T-helper 2 cell treated with Interferon-gamma antibody and Interleukin-4, amounts not matched to agents 5 μg/mL and 100 μg/mL, for 36 hours (primary cell): ENCODE measurements at places on chromosomes 6 and 20.

DNA sequence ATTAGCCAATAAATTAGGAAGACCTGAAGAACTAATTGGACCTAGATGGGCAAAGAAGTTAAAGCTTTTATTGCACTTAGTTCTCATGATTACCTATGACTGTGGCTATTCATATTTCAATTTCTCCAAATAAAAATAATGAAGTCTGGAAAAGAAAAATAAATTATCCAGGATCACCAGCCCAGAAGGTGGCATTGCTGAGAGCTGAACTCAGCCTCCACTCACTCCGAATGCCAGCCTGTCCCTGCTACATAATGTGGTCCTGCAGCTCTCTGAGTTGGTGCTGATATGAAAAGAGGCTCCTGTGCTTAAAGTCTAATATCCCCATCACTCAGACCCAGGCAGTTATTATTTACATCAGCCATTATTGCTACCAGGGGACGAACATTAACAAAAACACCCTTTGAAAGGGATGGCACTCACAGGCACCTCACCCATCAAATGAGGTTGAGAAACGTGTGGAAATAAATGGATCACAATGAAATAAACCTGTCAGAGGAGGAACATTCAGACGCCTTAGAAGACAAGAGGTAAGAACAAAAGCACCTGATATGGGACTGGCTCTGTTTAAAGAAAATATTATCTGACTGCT is 649.7 kb upstream of the CHD6 start:
- DNase-seq, result no peak

DNA sequence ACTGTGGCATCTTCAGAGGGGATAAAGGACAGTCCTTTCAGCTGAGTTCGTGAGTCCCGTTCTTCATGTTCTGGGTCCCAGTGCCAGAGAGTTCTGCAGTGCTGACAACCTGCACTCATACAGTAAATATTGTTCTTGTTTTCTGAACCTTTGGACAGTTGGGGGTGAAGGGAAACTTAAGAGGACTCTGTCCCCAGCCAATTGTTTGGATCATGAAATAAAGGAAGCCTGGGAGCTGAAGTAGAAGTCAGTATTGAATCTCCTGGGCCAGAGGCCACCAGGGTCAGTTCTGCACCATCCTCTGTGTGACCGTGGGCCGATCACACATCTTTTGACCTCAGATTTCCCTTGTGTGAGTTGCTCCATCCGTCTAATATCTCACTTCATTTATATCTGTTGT is 3.2 kb downstream of the SLC2A12 start:
- DNase-seq, result no peak

DNA sequence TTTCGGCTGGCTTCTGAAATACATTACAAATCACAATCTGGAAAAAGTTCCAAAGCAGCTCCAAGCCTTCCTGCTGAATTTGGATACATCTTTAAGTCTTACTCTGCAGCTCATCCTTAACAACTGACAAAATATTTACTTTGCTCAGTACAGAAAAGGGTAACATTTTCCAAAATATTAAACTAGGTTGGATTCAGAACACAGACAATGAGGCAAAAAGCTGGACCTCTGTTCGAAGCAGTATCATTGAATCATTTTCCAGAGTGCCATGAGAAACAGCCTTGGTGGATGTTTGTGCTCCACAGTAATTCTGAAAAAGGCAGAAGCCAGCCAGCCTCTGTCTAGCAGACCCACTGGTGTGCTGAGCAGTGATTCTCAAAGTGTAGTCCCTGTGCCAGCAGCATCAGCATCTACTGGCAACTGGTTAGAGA is 162.1 kb downstream of the AIG1 start:
- no peak for DNase-seq

- no peak for DNase-seq
Measured at GRCh38 chr6:72972579-72972978, 252.7 kb downstream of the KHDC1L start.

- DNase-seq, result no peak
Measured at GRCh38 chr6:137638926-137639706, 144.9 kb upstream of the OLIG3 start.

DNA sequence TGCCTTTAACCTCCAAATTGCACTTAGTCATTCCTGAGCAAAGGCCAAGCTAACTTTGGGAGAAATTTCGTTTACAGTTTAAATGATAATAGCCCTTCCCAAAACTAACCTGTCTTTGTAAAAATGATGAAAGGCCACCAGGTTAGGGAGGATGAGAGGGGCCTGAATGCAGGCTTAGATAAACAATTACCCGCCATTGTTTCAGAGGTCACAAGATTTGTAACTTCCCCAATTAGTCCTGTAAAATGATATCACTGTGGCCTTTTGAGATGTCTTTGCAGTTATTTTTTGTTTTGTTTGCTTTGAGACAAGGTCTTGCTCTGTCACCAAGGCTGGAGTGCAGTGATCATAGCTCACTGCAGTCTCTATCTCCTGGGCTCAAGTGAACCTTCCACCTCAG is 26.3 kb downstream of the GNL1 start:
- DNase-seq, result no peak

DNA sequence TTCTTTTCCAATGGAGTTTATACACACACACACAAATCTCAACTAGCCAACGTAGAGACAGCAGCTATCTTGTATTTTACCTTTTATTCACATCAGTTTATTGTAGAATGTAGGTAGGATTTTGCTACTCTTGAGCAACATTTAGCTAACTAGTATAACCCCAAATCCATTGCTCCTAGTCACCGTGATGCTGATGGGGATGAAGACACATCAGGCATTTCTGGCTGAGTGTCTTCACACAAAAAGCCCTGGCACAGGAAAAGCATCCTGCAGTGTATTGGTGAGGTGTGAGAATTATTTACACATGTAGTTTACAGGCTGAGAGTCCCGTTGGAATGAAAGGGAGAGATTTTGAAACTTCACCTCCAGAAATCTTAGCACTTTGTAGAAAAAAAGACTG is 65.9 kb upstream of the FBXL4 start:
- DNase-seq, result no peak

DNA sequence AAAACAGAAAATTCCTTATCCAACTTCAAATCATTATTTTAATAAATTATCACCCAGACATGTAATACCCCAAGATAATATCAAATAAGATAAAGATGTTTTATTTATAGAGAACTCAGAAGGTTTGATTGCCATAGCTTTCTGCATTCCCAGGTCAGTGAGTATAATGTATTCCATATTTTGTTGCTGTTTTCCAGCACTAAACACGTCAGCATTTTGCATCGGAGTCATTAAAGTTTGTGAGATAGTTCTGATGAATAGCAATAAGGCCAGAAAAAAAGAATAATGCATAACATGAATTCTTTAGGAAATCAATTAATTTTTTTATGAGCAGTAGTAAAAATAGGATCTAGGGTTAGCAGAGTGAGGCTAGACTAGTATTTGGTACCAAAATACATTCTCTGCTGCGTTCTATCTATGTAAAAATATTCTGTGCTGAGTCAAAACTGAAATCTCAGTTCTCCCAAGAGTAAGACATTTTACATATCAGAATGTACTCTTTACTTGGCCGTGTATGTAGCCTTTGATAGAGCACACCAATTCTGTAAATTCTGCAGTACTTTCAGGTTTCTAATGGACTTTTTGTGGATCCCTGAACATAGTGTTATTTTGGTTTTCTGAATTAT is 269.9 kb upstream of the AGPAT4 start:
- DNase-seq, result no peak

DNA sequence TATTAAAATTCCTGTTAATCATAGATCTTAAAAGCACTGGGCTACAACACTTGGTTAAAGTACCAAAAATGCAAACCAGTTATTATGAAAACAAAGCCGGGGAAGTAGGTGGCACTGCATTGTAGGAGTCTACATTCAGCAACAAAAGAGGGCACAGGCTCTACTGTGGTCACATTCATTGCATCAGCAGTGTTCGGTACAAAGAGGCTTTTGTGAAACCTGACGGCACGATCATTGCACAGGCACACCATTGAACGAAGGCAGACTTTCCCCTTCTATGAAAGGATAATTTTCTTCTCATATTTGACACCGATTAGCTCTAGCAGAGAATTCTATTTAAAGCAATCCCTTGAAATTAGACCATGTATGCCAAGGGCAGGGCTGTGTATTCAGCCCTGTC is 44.6 kb upstream of the AGPAT4 start:
- no peak for DNase-seq

DNA sequence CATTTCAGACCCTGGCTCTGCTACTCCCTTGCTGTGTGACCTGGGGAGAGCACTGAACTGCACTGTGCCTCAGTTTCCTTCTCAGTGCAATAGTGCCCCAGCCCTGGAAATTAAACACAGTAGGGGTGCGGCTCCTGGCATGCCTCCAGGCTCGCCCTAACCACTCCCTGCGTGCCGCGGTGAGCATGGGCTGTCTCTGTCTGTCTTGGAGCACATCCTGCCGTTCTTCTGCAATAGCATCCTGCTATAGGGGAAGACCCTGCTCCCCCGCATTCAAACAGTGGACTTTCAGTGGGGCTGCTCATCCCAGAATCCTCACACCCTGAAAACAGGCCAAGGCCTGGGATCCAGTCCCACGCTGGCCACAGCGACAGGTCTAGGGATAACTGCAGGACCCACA is 129.5 kb downstream of the FOXC1 start:
- no peak for DNase-seq

DNA sequence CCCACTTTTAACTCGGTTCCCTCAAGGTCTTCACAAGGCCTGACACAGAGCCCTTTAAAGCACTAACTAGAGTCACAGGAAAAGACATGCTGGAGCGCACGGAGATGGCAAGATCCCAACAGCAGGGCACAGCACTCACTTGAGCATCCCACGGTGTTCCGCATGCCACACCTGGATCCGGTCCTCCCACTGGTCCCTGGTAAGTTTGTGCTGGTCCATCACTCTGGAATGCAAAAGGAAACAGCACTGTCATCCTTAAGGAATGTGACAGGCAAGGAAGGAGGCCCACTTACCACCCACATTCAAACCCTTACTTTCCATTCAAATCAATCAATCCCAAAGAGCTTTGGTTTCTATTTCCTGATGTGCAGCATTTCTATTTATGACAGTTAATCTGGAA is 34.7 kb downstream of the EZR start:
- no peak for DNase-seq

- no peak for DNase-seq
Measured at GRCh38 chr6:170298688-170299087, 7.8 kb upstream of the DLL1 start.

- DNase-seq, result no peak
Measured at GRCh38 chr6:112899541-112899940, 552.4 kb downstream of the RFPL4B start.

DNA sequence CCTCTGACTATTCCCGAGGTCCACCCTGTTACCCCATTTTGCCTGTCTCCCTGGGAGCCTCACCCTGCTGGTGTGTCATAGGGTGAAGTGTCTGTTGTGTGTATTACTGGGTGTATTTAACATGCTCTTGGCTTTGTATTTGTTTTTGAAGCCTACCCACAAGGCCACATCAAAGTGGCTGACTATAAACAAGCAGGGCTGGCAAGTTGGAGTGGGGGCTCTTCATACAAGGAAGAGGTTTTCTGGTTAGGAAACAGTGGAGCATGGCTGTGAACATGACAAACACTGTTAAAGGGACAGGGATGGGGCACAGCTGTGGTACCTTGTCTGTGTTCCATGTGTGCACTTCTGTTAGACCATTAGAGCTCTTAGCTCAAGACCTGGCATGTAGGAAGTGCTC is 26.3 kb downstream of the HECA start:
- peak; percentile 57 for DNase-seq

DNA sequence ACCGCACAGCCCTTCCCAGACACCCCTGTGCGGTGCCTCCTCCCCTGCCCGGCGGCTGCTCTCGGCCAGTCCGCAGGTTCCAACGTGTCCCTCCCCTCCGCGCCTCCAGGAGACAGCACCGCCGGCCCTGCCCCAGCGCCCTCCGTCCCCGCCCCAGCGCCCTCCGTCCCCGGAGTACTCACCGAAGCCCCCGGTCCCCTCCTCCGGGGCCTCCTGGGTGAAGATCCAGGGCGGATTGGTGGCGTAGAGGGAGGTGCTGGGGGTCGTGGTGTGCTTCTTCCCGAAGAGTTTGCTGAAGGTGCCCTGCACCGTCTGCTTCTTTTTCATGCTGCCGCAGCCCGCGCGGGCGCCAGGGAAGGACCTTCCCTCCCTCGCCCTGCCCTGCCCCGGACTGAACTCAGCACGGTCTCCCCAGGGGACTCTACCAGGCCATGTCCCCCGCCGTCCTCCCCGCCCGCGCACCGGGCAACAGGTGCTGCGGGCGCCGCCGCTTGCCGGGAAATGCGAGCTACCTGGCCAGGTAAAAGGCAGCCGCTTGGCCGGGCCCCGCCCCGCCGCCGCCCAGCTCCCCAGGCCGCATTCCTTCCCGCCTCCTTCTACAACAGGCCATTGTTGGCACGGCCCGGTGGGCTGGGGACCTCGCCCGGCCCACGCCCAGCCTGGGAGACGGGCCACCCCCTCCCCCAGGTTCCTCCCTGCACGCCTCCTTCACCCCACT is at the start of gene C6orf132:
Gene C6orf132, minus strand, starts transcription at position 503 of the 718 bp plus-strand sequence. Its CDS starts 176 bp downstream, at position 327.
- DNase-seq, result no peak

DNA sequence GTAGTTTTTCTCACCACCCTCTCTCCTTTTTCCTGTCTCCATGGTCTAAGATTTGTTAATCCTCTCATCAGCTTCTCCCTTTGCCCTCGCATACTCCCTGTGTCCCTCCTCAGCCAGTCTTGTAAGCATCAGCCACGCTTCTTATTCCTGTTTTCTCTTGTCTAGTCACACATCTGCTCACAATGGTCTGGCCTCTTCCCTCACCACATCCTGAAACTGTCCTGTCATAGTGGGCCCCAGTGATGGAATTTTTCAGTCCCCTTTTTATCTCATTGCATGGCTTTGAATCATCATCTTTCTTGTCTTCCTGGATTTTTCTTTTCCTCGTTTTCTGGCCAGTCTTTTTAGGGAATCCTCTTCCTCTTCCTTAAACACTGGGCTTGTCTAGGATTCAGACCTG is 57.2 kb downstream of the GFRA4 start:
- DNase-seq, result no peak

GRCh38 chr20:45970646-45971424 is 1.2 kb downstream of the ZNF335 start:
- DNase-seq, result no peak

DNA sequence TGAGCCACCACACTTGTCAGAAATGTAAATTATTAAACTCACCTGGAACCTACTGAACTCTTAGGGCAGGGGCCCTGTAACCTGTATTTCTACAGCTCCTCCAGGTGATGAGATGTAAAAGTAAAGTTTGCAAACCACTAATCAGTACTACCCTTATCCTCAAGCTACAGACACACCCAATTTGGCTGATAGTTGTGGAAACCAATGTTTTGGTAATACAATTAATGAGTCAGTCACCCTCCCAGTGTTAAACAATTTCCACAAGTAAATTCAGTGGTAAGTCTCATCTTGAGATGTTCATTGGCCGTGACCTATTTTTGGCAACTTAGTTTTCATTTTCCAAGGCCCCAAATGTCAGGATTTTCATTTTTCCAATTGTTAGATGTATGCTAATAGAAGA is 29.6 kb downstream of the GCNT2 start:
- DNase-seq, result no peak
